Fibroblast of the aortic adventitia (primary cell): ENCODE measurements at places on chromosomes 7 and 10. TPM values are rescaled to one million over a fixed set of nuclear protein-coding genes. Genes with fewer than 3 reads are reported as not detected.

Gene C10orf105
- under 0.01 TPM in 1 of 2 replicates, not detected in the other for total RNA-seq

Gene PAX4
- not detected in 2 replicates for total RNA-seq

Gene WDR86
- 0.45 and 17.7 TPM in 2 replicates for total RNA-seq

Gene ZNF736
- 11.5 and 12.0 TPM in 2 replicates for total RNA-seq

Gene ANKRD1
- total RNA-seq, result 1.4 and 4.9 TPM in 2 replicates

Gene TMEM236
- 0.09 and 0.16 TPM in 2 replicates for total RNA-seq

Gene CXCL12
- total RNA-seq, result 54.1 and 381 TPM in 2 replicates

Gene ZNF804B
- not detected in 2 replicates for total RNA-seq

Gene NXPH1
- not detected in 2 replicates for total RNA-seq
